ENCODE measurements at places on chromosomes 7 and 10. TPM values are rescaled to one million over a fixed set of nuclear protein-coding genes. Genes with fewer than 3 reads are reported as not detected.

DNA sequence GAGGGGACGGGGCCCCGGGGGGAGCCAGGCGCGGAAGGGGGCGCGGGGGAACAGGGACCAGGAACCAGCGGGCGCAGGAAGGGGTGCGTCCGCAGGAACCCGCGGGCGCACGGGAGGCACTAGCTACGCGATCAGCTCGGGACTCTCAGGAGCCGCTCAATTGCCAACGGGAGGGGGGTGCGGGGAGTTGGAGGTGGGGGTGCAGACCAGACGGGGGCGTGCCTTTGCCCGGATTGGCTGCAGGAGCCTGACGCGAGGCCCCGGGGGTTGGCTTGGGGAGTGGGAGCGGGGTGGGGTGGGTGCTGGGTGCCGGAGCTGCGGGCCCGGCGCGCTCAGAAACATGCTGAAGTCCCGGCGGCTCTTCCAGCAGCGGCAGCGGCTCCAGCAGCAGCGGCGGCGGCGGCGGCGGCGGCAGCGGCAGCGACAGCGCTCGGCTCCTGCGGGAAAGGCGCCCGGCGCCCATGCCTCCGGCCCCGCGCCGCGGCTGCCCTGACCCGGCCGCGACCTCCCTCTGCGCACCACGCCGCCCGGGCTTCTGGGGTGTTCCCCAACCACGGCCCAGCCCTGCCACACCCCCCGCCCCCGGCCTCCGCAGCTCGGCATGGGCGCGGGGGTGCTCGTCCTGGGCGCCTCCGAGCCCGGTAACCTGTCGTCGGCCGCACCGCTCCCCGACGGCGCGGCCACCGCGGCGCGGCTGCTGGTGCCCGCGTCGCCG lies at the start of gene ADRB1:
TSS of gene ADRB1 (plus strand) at position 335 of the 715 bp plus-strand sequence. CDS start at position 602, 267 bp downstream.
- peaks cover 50% of the 10 kb centered on the region for H3K4me1 ChIP-seq
- DNase-seq, result peak; percentile 93
- H3K4me3 ChIP-seq, result peak within 1 kb of the TSS; percentile 62
- H3K36me3 ChIP-seq, result peaks cover 2% of the 10 kb centered on the region
- H3K27me3 ChIP-seq, result peaks cover 13% of the 10 kb centered on the region

- no peaks in the 10 kb centered on the region for H3K36me3 ChIP-seq
- peaks cover 9% of the 10 kb centered on the region for H3K4me1 ChIP-seq
- H3K4me3 ChIP-seq, result no peak overlapping the region
- no peak overlapping the region for H3K27ac ChIP-seq
- no peak for DNase-seq
- H3K27me3 ChIP-seq, result no peaks in the 10 kb centered on the region
These were observed 429.1 kb downstream of the ACTR3B start for GRCh38 chr7:153188630-153189029.

SPDYE8 gene
- total RNA-seq, result not detected

GRCh38 chr7:87223666-87224065 lies 4.1 kb upstream of the TMEM243 start:
- H3K4me3 ChIP-seq, result no peak overlapping the region
- H3K4me1 ChIP-seq, result peaks cover 12% of the 10 kb centered on the region
- no peaks in the 10 kb centered on the region for H3K36me3 ChIP-seq
- DNase-seq, result no peak
- H3K27ac ChIP-seq, result no peak overlapping the region

DNA sequence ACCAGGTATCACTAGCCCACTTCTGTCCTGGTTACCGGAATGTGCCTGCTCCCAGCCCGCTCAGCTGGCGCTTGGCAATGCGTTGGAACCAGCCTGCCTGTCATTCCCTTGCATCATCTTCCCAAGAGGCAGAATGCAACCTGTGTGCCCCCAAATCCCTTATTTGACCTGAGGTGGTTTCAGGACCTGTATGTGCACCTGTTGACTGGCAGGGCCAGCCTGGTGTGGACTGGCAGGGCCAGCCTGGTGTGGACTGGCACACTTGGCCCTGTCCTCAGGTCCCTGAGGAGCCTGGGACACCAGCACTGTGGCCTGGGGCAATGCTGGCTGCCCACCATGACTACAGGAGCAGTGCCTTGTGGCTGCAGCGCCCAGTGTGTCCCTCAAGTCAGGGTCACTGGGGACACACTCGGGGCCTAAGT lies 38.2 kb downstream of the ZNF467 start:
- H3K4me1 ChIP-seq, result no peaks in the 10 kb centered on the region
- no peak for DNase-seq
- no peaks in the 10 kb centered on the region for H3K27me3 ChIP-seq
- no peak overlapping the region for H3K27ac ChIP-seq

GRCh38 chr7:26213807-26214515 lies 12.4 kb downstream of the CBX3 start:
- H3K27ac ChIP-seq, result no peak overlapping the region
- peaks cover 28% of the 10 kb centered on the region for H3K36me3 ChIP-seq
- no peak overlapping the region for H3K4me3 ChIP-seq

DNA sequence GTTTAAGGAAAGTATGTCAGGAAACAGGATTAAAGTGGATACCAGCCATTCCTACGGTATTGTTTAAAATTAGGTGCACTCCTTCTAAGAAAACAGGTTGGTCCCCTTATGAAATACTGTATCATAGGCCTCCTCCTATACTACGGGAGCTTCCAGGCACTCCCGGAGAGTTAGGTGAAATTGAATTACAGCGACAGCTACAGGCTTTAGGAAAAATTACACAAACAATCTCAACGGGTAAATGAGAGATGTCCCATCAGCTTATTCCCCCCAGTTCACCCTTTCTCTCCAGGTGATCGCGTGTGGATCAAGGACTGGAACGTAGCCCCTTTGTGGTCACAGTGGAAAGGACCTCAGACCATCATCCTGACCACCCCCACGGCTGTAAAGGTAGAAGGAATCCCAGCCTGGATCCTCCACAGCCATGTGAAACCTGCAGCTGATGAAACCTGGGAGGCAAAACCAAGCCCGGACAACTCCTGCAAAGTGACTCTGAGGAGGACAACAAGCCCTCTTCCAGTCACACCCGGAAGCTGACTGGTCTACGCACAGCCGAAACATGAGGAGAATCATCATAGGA lies 25.1 kb upstream of the GHITM start:
- DNase-seq, result no peak
- H3K27me3 ChIP-seq, result no peaks in the 10 kb centered on the region
- H3K36me3 ChIP-seq, result no peaks in the 10 kb centered on the region
- H3K4me3 ChIP-seq, result no peak overlapping the region

EN2 gene
- total RNA-seq, result not detected

GRCh38 chr10:110967009-110967630 lies 47.7 kb downstream of the SHOC2 start:
- peaks cover 3% of the 10 kb centered on the region for H3K36me3 ChIP-seq
- no peak overlapping the region for H3K27ac ChIP-seq
- H3K27me3 ChIP-seq, result no peaks in the 10 kb centered on the region
- no peak overlapping the region for H3K4me3 ChIP-seq
- DNase-seq, result no peak

TMEM196 gene
- total RNA-seq, result not detected

PKD2L1 gene
- total RNA-seq, result 1.8 TPM

- H3K27ac ChIP-seq, result no peak overlapping the region
- DNase-seq, result no peak
- no peaks in the 10 kb centered on the region for H3K4me1 ChIP-seq
- no peaks in the 10 kb centered on the region for H3K27me3 ChIP-seq
- no peaks in the 10 kb centered on the region for H3K36me3 ChIP-seq
These were observed 559.6 kb downstream of the GALNT17 start for GRCh38 chr7:71691538-71691937.

- no peak for DNase-seq
- no peak overlapping the region for H3K4me3 ChIP-seq
- H3K36me3 ChIP-seq, result no peaks in the 10 kb centered on the region
- no peak overlapping the region for H3K27ac ChIP-seq
These were observed 118.8 kb downstream of the SKIDA1 start for GRCh38 chr10:21406595-21407193.

GRCh38 chr7:29359482-29360093 lies 165.0 kb downstream of the CHN2 start:
- no peak overlapping the region for H3K27ac ChIP-seq
- no peaks in the 10 kb centered on the region for H3K4me1 ChIP-seq
- no peak overlapping the region for H3K4me3 ChIP-seq
- no peaks in the 10 kb centered on the region for H3K36me3 ChIP-seq
- H3K27me3 ChIP-seq, result no peaks in the 10 kb centered on the region

- no peaks in the 10 kb centered on the region for H3K36me3 ChIP-seq
- no peak overlapping the region for H3K27ac ChIP-seq
- no peak for DNase-seq
- no peaks in the 10 kb centered on the region for H3K4me1 ChIP-seq
These were observed 21.2 kb downstream of the ASB15 start for GRCh38 chr7:123622660-123623386.

- H3K36me3 ChIP-seq, result no peaks in the 10 kb centered on the region
- no peaks in the 10 kb centered on the region for H3K4me1 ChIP-seq
- no peak overlapping the region for H3K27ac ChIP-seq
- no peak for DNase-seq
These were observed 14.7 kb upstream of the HPS1 start for GRCh38 chr10:98461500-98461842.

GRCh38 chr10:132048294-132048667 lies 17.5 kb upstream of the JAKMIP3 start:
- H3K27me3 ChIP-seq, result peaks cover 6% of the 10 kb centered on the region
- no peaks in the 10 kb centered on the region for H3K36me3 ChIP-seq
- no peaks in the 10 kb centered on the region for H3K4me1 ChIP-seq
- no peak overlapping the region for H3K4me3 ChIP-seq
- no peak overlapping the region for H3K27ac ChIP-seq

- no peak overlapping the region for H3K4me3 ChIP-seq
- no peak overlapping the region for H3K27ac ChIP-seq
- DNase-seq, result no peak
- H3K4me1 ChIP-seq, result no peaks in the 10 kb centered on the region
These were observed 195.5 kb downstream of the MBL2 start for GRCh38 chr10:52577047-52577446.

DNA sequence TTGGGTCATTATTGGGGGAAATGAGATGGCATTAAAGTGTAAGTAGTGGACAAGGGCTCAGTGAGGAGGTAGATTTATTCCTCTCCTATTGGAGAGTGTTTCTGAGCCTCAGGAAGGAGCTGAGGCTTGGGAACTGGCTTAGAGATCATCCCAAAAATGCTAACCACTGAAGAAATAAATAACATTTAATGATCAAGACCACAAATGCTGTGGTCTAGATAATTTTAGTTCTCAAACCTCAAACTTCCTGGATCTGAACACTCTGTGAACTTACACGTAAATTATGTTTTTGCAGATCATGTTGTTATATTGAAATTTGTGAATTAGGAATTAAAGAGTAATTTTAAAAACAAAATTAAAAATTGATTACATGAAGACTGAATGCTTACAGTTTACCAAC lies 27.3 kb downstream of the MDFIC start:
- no peak overlapping the region for H3K27ac ChIP-seq
- no peaks in the 10 kb centered on the region for H3K4me1 ChIP-seq
- H3K36me3 ChIP-seq, result no peaks in the 10 kb centered on the region
- no peaks in the 10 kb centered on the region for H3K27me3 ChIP-seq
- H3K4me3 ChIP-seq, result no peak overlapping the region

ACSM6 gene
- total RNA-seq, result not detected

RELN gene
- 1.1 TPM for total RNA-seq

DNA sequence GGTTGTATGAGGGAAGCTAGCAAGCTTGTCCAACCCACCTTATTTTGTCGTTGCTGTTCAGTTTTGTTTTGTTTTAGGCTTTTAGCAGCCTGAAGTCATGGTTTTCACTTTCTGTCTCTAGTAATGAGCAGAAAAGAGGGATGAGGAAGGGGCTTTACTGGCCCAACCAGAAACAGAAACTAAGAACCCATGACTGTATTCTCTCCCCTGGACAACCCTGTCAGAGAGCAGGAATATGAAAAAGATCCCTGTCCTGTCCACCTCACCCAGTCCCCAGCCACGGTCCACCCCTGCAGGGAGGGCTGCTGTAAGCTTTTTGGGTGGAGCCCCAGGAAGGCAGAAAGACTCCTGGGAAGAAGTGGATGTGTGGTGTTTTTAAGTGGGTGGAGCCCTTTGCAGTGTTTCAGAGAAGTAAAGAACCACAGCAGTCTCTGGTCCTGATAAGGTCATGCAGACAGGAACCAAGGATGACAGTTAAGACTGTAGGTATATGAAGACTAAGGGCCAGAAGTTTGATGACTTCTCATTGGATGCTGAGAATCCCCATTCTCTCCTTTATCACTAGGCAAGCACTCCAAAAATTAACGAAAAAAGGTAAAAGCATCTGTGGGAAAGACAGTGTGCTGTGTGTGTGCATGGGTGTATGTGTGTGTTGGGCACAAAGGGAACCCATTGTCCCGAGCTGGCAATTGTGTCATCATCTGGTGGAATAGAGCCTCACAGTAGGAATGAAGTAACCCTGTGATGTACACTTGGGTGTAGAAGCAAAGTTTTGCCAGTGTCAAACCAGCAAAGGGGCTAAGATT lies 13.8 kb downstream of the MRPL32 start:
- H3K27me3 ChIP-seq, result no peaks in the 10 kb centered on the region
- H3K4me3 ChIP-seq, result no peak overlapping the region
- no peaks in the 10 kb centered on the region for H3K36me3 ChIP-seq
- DNase-seq, result no peak
- no peaks in the 10 kb centered on the region for H3K4me1 ChIP-seq

GRCh38 chr10:63264617-63265221 lies 131.6 kb downstream of the NRBF2 start:
- H3K36me3 ChIP-seq, result peaks cover 7% of the 10 kb centered on the region
- H3K4me1 ChIP-seq, result peaks cover 37% of the 10 kb centered on the region
- peak overlapping the region; percentile 54 for H3K4me3 ChIP-seq
- DNase-seq, result no peak
- H3K27me3 ChIP-seq, result no peaks in the 10 kb centered on the region
- peak overlapping the region; percentile 95 for H3K27ac ChIP-seq

DNA sequence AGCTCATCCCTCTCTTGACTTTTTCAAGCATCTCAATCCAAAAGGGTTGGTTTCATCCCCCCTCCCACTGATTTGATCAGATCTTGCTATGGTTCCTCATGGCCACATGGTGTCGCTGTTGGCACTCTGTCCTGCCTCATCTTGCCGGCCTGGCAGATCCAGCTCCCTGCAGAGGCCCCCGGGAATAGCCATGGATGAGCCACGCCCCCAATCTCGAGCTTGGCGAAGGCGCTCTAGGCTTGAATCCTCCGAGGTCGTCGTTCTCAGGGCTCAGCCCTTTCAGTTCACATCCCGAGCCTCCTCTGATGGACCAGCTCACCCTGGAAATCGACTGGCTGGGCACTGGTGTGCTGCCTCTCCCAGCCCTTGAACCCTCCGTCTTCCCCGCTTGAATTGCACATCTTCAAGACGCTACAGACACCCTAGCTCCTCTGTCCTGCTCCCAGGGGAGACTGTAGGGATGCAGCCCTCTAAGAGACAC lies 628.7 kb downstream of the TYW1 start:
- no peak overlapping the region for H3K27ac ChIP-seq
- no peaks in the 10 kb centered on the region for H3K4me1 ChIP-seq
- no peak overlapping the region for H3K4me3 ChIP-seq
- peak; percentile 38 for DNase-seq

All from upper lobe of left lung (tissue), 6 donors.